Cardiac muscle cell (in vitro differentiated cells and primary cell): ENCODE measurements at places on chromosomes 6 and 20. TPM values are rescaled to one million over a fixed set of nuclear protein-coding genes. Genes with fewer than 3 reads are reported as not detected.

- H3K36me3 ChIP-seq = no peaks in the 10 kb centered on the region
- no peaks in the 10 kb centered on the region for H3K27me3 ChIP-seq
- H3K4me1 ChIP-seq = peaks cover 6% of the 10 kb centered on the region
- no peak overlapping the region for H3K27ac ChIP-seq
- no peak for DNase-seq
Observed at GRCh38 chr6:40253420-40253819, 319.2 kb upstream of the MOCS1 start.

- peaks cover 12% of the 10 kb centered on the region for H3K4me1 ChIP-seq
- H3K27ac ChIP-seq = no peak overlapping the region
- peaks cover 12% of the 10 kb centered on the region for H3K36me3 ChIP-seq
- H3K4me3 ChIP-seq = no peak overlapping the region
- no peaks in the 10 kb centered on the region for H3K27me3 ChIP-seq
Observed at GRCh38 chr6:35457907-35458306, 5.8 kb downstream of the FANCE start.

GRCh38 chr6:126464245-126464644, 124.3 kb downstream of the CENPW start:
- DNase-seq = no peak
- no peak overlapping the region for H3K4me3 ChIP-seq
- H3K4me1 ChIP-seq = no peaks in the 10 kb centered on the region

DNA sequence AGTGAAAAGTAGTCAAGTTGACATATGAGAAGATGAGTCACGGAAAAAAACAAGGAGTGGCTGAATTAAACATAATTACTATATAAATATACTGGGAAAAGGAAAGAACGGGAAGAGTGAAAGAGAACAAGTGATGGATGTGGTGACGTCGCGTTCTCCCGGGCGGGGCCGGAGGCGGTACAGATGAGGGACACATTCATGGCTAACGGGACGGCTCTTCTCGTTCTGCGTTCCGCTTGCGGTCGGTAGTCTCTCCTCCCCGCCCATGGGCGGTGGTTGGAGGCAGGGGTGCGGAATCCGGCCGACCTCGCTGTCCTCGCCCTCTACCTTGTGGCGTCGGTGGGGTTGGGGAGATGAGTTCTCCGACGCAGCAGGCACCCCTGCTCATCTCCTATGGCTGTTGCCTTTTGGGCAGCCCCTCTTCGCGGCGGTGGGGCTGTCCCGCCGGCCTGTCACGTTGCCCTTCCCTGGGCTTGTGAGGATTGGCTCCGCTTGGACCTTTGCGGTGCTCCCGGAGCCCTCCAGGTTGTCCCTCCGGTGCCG, 22.5 kb downstream of the HLA-G start:
- H3K36me3 ChIP-seq = no peaks in the 10 kb centered on the region
- peaks cover 70% of the 10 kb centered on the region for H3K27me3 ChIP-seq
- H3K4me1 ChIP-seq = no peaks in the 10 kb centered on the region
- no peak overlapping the region for H3K4me3 ChIP-seq
- H3K27ac ChIP-seq = no peak overlapping the region
- no peak for DNase-seq

GRCh38 chr6:71288228-71289038, at the start of gene OGFRL1:
TSS of gene OGFRL1 (plus strand) at chr6:71288811. CDS start at chr6:71288937, 126 bp downstream.
- H3K4me3 ChIP-seq = peak within 1 kb of the TSS; percentile 62
- no peaks in the 10 kb centered on the region for H3K36me3 ChIP-seq

MBOAT1 gene
- 9.1 and 15.5 TPM in 2 replicates for total RNA-seq

- peak; percentile 96 for DNase-seq
- peaks cover 27% of the 10 kb centered on the region for H3K4me1 ChIP-seq
- H3K27me3 ChIP-seq = no peaks in the 10 kb centered on the region
Observed at GRCh38 chr6:158040051-158040803, 58.6 kb downstream of the SYNJ2 start.

DNA sequence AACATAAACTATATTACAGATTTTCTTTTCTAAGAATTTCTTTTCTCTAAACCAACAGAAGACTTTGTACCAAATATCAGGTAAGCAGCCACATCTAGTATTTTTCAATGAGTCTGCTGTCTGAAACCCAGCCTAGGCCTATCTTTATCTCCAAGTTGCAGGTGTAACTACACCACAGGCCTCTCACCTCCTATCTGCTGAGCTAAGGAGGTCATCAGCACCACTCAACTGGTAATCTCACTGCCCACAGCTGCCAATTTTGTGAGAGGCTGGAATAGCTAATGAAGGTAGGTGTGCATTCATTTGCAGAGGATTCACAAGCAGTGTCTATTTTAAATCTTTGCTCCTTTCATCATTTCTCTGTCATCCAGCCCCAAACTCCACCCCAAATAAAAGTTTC, 584.8 kb downstream of the HDGFL1 start:
- DNase-seq = no peak
- no peaks in the 10 kb centered on the region for H3K36me3 ChIP-seq
- H3K4me3 ChIP-seq = no peak overlapping the region
- no peaks in the 10 kb centered on the region for H3K4me1 ChIP-seq
- H3K27me3 ChIP-seq = no peaks in the 10 kb centered on the region

- no peak overlapping the region for H3K27ac ChIP-seq
- H3K4me3 ChIP-seq = no peak overlapping the region
- peaks cover 33% of the 10 kb centered on the region for H3K27me3 ChIP-seq
- DNase-seq = no peak
- H3K4me1 ChIP-seq = peaks cover 5% of the 10 kb centered on the region
Observed at GRCh38 chr20:64052987-64053840, 3.8 kb upstream of the SOX18 start.
